Right renal pelvis (tissue), 4 donors: ENCODE measurements at places on chromosomes 7 and 10.

DNA sequence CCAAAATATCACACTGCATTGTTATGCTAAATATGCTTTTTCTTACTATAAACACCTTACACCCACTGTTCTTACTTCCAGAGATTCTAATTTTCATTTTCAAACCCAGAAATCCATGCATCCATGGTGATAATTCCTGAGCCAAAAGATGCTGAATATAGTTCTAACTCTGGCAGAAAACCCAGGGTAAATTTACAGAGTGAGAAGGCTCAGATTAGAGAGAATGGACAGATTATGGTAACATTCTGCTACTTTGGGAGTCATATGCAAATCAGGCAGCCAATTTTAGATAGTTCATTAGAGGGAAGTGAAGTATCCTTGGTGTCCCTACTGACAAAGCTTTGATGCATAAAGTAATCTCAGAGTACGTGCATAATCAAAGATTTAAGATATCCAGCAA lies 15.4 kb upstream of the CTTNBP2 start:
- DNase-seq, result no peak

DNA sequence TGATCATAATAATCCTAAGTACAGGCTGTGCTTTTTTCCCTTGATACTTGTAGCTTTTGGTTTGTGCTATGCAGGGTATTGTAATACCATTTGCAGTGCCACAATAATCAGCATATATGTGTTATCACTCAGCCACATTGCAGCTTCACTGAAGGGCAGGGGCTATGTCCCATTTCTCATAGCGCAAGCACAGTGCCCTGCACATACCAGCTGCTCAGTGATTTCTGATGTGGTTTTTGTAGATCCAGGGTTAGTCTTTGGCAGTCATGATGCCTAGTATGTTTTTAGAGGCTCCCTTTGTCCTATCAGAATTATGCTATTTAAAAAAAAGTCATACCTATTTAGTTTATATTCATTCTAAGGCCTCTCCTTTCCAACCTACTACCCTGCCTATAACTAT lies 25.8 kb downstream of the MET start:
- DNase-seq, result no peak

DNA sequence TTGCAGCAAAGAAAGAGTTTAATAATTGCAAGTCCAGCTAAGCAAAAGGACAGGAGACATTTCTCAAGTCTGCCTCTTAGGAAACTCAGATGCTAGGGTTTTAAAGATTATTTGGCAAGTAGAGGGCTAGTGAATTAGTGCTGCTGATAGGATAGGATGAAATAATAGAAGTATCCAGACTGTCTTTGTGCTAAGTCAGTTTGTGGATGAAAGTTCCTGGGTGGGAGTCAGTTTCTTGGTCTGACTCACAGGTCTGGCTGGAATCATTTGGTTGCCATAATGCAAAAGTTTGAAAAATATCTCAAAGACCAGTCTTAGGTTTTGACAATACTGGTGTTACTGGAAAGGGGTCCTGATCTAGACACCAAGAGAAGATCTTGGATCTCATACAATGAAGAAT lies 42.6 kb upstream of the INHBA start:
- DNase-seq, result no peak

- no peak for DNase-seq
These were observed 13.9 kb downstream of the CUBN start for GRCh38 chr10:17115683-17116082.

DNA sequence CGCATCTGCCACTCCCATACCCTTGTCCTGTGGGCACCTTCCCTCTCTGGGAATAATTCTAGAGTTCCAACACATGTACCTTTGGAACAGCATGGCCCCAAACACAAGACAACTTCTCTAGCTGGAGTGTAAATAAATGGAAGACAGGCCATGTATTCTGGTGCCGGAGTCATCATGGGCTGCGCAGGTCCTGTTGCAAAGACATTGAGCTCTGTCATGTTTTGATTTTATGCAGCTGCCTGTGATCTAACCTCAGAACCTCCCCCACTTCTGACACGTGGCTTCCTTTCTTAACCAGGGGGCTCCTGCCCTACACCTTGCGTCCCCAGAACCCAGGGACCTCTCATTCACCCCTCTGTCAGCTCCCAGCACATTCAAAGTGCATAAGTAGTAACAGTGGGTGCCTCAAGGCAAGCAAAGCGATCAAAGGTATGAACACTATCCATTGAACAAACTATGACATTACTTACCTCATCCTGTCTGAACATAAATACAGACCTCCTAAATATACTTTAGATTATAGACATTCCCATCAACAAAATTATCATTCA lies 219.9 kb downstream of the FGFR2 start:
- DNase-seq, result no peak

DNA sequence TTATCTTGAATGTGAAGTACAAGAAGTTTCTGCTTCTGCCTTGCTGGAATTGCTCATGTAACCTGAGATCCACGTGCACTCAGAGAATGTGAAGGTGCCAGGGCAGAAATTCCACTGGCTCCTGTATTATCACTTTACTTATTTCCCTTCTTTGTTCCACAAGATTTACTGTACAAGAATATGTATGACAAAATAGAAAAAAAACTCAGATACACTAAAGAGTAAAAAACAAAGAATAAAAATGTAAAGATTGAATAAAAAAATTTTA lies 43.0 kb downstream of the PLCE1 start:
- no peak for DNase-seq

DNA sequence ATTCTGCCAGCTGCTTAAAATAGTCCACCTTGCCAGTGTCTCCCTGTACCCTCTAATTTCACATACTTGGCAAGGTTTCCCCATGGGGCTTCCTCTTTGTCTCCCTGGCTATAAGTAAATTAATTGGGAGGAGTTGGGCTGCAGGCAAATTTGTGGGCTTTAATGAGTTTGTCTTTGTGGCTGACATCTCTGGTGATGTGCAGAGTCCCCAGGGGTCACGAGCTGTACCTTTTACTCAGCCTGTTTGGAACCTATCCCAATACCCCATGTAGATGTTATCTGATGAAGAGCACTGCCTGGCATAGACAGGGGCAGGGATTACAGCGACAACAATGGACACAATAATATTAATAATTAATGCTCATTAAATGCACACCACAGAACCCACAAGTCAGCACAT lies 132.5 kb downstream of the SLIT1 start:
- DNase-seq, result no peak

GRCh38 chr10:51918884-51919325 lies 219.5 kb upstream of the CSTF2T start:
- DNase-seq, result no peak

GRCh38 chr7:114293289-114294012 lies 121.2 kb upstream of the FOXP2 start:
- no peak for DNase-seq

- no peak for DNase-seq
These were observed 285.9 kb downstream of the LRMDA start for GRCh38 chr10:75717126-75717916.

GRCh38 chr10:69004821-69005220 lies 16.2 kb downstream of the KIFBP start:
- DNase-seq, result no peak

DNA sequence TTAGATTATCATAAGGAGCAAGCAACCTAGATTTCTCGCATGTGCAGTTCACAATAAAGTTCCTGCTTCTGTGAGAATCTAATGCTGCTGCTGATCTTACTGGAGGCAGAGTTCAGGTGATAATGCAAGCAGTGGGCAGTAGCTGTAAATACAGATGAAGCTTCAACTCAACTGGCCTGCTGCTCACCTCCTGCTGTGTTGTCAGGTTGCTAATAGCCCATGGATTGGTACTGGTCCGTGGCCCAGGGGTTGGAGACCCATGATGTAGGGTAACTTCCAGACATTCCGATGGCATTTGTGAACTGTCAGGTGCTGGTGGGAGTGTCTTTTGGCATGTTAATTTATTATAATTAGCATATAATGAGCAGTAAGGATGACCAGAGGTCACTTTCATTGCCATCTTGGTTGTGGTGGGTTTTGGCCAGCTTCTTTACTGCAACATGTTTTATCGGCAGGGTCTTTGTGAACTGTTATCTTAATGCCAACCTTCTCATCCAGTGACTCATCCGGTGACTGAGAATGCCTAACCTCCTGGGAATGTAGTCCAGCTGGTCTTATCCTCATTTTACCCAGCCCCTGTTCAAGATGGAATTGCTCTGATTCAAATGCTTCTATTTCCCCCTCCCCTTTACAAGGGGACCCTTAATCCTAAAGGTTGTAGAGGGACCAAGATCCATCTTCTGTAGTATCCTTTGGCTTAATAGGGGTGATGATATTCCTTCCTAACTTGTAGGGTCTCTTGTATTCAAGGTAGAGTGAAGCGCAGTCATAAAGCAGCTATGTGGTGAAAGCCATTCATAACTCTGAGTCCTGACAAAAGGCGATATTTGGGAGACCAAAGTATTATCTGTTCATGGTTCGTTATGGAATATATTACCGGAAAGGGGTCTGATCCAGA lies 165.8 kb downstream of the CCSER2 start:
- no peak for DNase-seq

GRCh38 chr10:12187321-12187905 lies 8.3 kb downstream of the NUDT5 start:
- no peak for DNase-seq

- peak; percentile 62 for DNase-seq
These were observed 147.0 kb upstream of the CELF2 start for GRCh38 chr10:10870523-10871241.

DNA sequence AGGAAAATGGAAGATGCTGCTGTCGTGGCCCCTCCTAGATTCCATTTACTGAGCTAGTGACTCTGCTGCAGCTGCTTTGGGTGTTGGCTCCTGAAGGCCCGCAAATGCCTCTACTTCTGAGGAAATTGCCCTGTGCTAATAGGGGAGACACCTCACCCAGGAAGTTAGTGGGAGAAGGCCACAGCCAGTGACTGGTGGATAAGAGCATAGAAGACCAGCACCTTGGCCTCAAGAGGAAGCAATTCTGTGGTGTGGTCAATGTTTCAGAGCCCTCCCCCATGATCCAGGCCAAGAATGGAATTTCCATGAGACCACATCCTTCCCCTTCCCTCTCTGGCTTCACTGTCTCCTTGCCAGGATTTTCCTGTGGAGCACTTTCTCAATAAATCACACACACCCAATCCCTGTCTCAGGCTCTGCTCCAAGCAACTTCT lies 25.0 kb upstream of the FZD1 start:
- no peak for DNase-seq

GRCh38 chr7:45098983-45099839 lies 10.4 kb upstream of the NACAD start:
- no peak for DNase-seq

- no peak for DNase-seq
These were observed 101.4 kb downstream of the SEMA3E start for GRCh38 chr7:83547526-83547925.

DNA sequence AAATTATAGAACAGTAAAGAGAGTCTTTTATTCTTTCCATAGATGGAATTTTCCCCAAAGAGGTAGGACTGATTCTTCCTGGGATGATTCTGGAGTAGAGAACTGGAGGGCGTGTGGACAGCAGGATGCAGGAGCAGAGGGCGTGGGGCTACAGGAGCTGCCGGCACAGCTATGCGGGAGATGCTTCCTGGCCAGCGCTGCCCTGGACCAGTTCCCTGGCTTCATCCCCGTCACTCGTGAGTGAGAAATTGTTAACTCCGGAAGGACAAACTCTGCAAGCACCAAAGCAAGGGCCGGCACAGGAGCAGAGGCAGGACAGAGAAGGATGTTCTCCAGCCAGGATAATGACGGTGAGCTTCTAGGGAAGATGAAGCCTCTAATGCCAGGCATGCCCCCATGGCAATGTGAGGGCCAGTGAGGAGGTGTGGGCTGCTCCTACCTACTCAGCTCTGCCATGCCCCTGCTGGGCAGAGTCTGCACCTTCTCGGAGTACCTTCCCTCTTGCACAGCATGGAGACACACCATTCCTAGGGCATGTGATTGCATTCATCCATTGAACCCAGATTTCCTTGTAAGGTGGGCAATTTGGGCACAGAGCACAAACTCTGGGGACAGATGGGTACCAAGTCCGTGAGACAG lies 760.9 kb upstream of the IGFBP3 start:
- DNase-seq, result no peak

DNA sequence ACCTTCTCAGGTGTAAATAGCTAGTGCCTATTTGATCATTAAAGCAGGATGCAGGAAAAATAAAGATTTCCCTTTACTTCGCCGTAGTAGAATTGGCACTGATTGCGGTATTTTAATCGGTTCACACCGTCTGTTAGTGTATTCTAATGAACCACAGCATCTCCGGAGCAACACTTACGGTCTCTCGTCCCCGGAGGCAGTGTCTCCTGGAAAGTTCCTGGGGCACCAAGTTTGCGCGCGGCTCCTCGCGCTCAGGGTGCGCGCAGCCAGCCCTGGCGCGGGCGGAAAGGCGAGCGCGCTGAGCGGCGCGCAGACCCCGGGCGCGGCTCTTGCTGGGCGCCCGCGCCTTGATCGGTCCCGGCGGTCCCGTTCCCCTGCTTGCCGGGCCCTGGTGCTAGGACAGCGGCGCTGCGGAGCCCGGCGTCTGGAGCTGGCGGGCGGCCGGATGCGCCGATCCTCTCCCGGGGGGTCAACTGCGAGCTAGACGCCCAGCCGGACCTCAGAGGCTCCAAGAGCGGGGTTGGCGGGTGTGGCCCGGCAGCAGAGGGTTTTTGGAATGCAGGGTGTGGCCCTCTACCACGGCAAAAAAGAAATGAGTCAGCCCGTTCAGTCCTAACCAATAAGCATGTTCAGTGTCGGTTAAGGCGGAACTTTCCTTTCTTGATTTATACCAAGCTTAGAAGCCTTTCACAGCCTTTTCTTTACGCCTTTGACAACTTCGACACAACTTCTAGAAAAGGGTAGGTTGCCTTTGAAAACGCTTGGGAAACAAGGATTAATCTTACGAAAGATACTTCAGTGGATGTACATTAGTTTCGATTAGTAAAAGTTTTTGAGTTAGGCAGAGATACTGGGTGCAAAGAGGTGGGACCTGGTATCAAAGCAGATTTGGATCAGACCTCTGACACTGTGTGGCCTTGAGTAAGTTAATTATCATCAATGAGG lies 166.8 kb upstream of the ASAH2 start:
- no peak for DNase-seq

DNA sequence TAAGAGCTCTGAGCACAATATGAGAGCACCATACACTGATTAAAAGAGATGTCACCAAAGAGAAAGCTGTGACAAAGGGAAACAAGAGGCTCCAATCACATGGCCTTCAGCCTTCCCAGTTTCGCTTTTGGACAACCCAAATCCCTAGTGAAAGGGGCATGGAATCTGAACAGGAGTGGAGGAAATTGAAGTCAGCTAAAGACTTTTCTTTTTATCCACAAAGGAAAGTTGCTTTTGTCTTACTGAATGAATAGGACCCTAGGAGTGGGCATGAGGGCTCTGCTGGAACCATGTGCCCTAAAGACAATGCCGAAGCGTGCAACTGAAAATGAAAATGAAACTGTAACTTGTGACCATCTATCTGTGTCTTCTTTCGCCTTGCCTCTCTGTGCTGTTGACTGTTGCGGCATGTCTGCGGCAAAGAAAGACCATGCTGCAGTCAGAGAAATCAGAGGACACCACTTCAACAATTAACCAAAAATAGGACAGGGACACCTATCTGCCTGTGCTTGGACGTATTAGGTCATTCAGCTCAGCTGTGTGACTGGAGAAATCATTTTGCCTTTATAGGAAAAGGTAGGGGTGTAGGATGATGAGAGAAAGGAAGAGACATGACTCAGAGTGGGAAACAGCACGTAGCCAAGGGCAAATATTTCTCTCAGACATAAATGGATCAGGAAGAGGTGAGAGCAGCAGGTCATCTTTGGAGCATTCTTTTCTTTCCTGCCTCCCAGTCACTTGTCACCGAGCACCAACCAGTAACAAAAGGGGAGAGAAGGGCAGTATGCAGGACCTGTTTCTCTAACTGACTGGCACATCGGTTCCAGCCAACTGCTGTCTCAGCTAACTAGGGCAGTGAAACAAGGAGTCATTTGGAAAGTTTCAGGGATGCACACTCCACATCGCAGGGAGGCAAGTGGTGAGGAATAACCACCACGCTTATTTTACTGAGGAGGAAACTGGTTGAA lies 12.3 kb downstream of the CAV2 start:
- no peak for DNase-seq
